ENCODE measurements at places on chromosomes 4 and X.

GRCh38 chrX:29478336-29479069, 736.9 kb upstream of the MAGEB2 start:
- DNase-seq, result peak; percentile 16

DNA sequence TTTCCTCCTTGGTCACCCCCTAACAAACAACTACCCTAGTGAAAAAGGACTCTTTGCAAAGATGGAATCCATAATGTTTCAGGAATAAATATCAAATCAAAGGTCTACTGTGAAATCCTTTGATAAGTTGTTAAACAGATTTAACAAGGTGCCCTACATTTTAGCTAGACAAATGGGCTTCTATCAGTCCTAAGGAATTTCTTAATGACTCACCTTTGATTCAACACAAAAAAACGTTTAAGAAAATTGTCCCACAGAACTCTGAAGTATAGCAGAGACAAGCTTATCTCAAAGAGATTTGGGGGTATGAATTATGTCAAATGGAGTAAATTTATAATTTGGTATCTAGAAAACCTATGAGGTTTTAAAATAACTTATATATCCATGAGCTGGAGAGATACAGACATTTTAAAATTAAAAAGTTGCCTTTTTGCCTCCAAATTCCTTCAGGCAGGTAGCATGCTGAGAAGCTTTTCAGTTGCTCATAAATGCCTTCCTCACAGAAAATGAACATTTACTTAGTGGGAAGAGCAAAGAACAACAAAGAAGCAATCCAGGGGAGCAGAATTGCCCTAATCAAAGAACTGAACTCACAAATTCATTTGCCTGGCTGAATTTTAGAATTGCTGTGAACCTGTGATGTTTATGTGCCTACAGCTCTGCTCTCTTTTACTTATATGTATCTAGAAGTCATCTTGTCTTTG, 649.3 kb downstream of the STPG2 start:
- DNase-seq, result no peak

- DNase-seq, result no peak
Measured at GRCh38 chr4:2290488-2290887, 28.6 kb upstream of the MXD4 start.

GRCh38 chr4:5932035-5932568, 39.2 kb upstream of the CRMP1 start:
- DNase-seq, result no peak
